ENCODE measurements at places on chromosomes 2 and 18.
A peak's percentile ranks its signal among the peaks of the same experiment; 100 is the strongest.

DNA sequence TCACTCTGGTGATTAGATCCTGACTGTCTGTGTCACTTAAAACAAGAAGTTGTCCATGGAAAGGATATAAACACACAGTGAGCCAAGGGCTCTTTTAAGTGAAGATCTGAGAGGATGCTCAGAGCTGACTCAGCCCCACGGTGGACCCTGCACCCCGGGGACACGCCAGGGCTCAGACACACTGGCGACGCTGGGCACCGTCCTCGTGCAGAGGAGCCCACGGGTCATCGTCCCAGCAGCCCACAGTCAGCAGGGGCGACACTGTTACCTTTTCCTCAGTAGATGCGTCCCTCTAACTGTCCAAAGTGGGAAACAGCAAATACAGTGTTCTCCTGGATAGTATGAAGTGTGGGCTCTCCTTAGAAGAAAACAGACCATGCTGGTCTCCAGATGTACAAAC lies 225.6 kb downstream of the HDAC4 start:
- DNase-seq: no peak

DNA sequence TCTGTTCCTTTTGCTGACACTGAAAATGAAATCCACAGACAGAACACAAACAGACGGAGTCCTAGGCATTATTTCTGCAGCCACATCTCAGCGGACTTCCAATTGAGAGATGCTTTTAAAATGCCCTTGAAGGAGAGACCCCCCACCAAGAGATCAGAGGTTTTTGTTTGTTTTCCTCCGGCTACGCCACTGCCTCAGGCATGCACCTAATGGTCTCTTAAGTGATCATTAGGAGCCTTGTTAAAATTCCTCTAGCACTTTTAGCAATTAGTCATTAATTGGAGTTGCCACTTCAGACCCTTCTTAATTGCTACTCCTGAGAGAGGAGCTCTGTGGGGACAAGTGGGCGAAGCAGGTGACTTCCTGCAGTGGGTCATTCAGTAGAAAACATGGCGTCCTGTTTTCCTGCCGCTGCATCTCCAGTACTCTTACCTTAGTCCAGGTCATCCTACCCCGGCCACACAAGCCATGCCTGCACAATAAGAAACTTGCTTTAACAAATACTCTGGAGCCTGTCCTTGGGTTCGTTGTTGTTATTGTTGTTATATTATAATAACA lies 257.7 kb upstream of the CHAC2 start:
- DNase-seq: no peak

- DNase-seq: no peak
Measured at GRCh38 chr2:27202854-27203253, 9.0 kb upstream of the ATRAID start.

GRCh38 chr2:28175028-28175427 lies 217.6 kb upstream of the FOSL2 start:
- DNase-seq: no peak

- no peak for DNase-seq
Measured at GRCh38 chr2:190420801-190421200, 12.6 kb downstream of the MFSD6 start.

DNA sequence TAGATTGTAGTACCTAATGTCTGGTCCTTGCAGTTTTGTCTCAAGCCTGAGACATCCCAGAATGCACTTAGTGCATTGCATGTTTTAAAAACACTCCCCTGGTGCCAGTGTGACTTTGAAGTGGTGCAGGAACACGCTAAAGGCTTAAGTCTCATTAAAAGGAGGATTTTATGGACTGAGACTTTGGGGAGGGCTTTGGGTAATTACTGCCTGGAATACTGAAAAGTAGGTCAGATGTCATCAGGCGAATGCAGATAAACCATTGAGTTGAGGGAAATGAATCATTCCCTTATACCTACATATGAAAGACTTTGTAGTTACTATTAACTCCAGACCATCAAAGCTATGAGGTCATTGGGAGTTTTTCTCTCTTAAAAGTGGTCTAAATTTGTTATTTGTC lies 3.0 kb upstream of the OSBPL1A start:
- DNase-seq: no peak

DNA sequence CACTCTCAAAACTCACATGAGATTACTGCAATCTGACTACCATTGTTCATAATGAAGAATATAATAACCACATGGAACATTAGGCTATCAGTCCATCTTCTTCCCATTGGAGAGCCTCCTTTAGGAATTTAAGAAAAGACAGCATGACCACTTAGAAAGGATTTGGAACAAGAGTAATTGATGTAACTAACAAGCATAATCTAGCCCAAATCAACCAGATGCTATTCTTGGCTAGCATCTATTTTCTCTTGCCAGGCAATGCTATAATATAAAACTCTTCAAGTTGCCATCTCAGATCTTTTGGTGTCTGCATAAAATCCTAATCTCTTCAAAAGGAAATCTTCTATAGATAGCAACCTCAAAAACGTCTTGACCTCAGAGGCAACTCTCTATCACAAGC lies 152.0 kb upstream of the REG3G start:
- no peak for DNase-seq

GRCh38 chr18:26190506-26190905 lies 35.7 kb upstream of the TAF4B start:
- DNase-seq: no peak

DNA sequence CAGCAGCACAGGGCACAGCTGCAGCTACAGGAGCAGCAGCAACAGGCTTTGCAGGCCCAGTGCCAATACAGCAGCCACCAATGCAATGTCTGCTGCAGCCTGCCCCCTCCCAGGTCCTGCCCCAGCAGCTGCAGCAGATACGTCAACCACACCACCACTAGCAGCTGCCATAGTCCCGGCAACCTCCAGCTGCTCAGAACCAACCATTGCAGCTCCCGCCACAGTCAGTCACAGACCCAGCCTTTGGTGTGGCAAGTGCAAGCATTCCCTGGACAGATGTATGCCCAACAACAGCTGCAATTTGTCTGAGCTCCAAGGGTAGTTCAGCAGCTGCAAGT lies 53.3 kb upstream of the TUBA3E start:
- DNase-seq: no peak

- DNase-seq: no peak
Measured at GRCh38 chr2:189024901-189025618, 50.9 kb downstream of the COL3A1 start.

DNA sequence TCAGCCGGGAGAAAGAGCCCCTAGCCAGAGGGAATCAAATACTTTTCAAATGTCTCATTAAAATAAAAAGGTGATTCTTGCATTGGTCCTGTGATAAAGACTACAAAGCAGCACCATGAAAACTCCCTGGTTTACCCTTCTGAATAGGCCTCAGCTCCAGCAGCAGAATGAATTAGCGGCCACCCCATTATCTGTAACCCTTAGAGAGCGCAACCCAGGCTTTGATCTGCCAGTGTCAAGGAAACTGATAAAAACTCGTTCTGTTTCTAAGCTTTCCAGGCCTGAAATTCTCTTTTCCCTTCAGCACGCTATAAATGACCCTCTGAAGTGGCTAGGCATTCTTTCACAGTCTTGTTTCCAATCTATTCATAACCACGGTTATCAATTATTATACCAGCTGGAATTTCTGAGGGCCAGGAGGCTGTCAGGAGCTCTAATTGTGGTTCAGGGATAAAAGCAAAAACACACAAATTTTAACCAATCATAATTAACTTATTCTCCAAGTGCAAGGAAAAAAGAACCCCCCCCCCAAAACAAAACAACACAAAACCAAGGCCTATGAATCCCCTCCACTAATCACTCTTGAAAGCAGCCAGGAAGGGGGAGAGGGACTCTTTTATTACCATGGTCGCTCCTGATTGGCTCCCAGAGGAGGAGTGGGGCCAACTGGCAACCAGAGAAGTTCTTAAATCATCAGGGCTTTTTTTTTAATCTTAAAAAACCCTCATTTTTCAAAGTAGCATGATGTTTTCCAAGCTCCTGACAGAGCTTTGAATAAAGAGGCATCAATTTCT lies 258.9 kb downstream of the CYRIA start:
- no peak for DNase-seq

- no peak for DNase-seq
Measured at GRCh38 chr18:8786483-8787370, 81.4 kb downstream of the MTCL1 start.

DNA sequence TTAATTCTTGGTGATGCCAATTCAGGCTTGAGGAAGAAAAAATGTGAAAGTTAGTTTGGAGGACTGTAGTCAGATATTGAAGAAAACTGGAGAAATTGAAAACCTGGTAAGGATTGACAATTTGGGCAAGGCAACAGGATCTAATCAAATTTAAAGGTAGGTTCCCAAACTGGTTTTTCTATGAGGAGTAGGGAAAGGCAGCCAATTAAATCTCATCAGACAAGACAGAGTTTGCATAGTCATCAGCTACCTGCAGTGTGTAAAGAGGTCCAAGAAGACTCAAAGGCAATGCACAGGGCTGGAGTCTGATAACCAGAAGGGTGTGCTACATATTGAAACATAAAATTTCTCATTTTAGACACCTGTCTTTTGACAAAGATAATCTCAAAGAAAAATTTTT lies 16.0 kb upstream of the CAB39 start:
- DNase-seq: no peak

DNA sequence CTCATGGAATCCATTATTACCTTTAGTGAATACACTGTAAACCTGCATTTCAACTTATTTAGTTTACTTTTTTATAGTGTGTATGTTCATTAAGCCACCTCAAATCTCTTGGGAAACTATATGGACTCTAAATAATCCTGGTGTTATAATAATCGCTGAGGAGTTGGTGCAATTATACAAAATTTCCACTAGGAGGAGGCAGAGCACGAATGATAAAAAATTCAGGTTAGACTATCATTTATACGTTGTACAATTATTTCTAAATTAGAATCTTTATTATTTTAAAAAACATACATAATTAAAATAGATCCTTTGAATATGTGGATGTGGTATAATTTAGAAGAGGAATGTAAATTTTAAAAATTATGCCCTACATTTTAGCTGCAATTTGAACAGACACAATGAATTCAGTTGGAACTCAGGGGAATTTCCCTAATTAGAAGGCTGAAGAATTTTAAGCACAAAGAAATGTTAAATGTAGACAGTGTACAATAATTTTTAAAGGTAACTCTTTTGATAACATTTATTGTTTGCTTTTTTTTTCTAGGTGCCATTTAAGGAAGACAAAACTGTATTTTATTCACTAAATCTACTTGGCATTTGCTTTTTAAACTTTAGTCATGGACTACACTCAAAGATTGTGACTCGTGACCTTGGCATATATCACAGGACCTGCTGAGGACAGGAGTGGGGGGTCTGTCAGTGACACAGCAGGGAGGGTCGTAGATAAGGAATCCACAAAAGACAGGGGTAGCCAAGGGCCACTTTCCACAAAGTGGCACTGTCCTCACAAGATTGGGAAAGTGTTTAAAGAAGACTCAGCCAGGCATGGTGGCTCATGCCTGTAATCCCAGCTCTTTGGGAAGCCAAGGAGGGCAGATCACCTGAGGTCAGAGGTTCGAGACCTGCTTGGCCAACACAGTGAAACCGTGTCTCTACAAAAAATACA lies 45.5 kb downstream of the RAB12 start:
- peak; percentile 31 for DNase-seq

DNA sequence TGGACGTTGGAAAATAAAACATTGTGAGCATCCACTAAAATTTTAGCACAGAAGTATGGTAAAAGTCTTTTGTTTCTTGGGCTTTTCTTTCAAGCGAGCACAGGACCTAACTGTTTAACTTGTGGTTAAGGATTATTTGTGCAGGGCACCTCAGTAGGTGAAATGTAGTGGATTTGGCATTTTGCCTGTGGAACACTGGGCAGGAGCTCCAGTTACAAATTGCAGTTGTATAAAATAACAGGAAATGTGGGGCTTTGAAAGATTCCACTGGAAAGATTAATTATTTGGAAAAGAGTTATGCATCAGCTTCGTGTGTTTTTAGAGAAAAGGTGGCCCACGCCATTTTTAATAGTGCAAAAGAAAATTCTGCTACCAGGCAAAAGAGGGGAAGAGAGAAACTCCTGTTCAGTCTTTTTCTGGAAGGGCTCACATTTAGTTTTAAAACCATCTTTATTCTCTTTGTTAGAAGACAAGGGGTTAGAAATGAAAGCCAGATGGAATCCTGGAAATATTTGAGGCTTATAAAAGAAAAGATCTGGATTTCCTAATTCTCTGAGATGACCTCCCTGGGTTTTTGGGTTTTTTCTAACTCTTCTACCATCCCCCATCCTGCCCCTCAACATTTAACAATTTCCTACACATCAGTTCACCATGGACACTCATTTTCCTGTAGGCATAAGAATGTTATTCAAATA lies 144.3 kb upstream of the SERTAD2 start:
- peak; percentile 59 for DNase-seq

- peak; percentile 78 for DNase-seq
Measured at GRCh38 chr2:216578325-216578724, 54.9 kb upstream of the IGFBP2 start.

DNA sequence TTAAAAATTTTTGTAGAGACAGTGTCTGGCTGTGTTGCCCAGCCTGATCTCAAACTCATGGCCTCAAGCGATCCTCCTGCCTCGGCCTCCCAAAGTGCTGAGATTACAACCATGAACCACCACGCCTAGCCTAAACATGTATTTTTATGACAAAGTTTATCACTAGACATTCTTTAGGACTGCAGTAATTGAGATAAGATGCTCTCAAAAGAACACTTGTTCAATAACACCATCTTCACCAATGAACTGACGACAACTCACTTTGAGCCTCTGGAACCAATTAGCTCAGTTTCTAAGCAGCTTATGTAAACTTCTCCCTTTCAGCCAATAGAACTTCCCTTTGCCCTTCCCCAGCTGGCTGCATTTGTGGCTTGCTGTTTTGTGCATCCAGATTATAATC lies 15.3 kb upstream of the PPP4R1 start:
- peak; percentile 72 for DNase-seq

DNA sequence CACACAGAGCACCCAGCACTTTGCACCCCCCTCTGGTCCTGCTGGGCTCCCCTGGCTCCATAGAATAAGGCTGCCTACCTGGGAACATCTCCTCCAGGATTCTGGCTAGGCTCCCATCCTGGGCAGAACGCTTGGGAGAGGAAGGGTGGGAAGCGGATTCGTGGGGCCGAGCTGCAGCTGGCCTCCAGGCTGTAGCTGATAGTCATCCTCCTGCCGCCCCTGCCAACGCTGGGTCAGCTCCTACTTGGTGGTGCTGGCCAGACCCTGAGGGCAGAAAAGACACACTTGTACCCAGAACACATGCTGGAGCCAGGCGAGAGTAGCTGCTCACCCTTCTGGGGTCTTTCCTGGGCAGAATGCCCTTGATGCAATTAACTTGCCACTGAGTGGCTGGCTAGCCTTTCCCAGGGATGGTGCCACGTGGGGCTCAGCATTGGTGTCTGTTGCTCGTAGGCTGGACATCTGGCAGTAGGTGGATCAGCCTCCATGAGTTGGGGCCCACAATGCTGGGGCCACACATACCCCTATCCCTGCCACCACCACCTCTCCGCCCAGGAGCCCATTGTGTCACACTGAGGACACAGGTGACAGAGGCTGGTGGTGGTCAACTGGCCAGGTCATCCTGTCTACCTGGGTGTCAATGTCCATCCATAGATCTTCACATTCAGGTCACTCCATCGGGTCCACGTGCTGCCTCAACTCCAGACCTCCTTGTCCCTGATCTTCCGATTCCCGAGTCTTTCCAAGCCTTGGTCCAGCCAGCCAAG lies 112.8 kb downstream of the NDUFA10 start:
- no peak for DNase-seq

- DNase-seq: no peak
Measured at GRCh38 chr2:117557626-117558025, 256.9 kb upstream of the DDX18 start.

- DNase-seq: peak; percentile 96
Measured at GRCh38 chr2:37561615-37562569, 109.5 kb downstream of the CDC42EP3 start.

Data from fibroblast of skin of back (primary cell).